NCI-H510A (cell line): ENCODE measurements at places on chromosomes 6 and 20.

DNA sequence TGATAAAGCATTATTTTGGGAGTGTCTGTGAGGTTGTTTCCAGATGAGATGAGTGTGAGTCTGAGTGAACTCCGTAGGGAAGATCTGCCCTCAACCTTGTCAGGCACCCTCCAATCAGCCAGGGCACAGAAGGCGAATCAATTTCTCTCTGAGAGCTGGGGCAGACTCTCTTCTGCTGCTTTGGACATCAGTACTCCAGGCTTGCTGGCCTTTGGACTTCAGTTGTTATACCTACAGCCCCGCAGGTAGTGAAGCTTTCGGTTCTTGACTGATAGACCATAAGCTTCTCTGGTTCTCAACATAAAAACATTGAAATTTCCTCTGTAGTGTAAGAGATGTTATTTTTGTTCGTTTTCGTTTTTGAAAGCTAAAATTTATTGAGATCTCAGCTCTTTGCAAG is 71.4 kb downstream of the MAFB start:
- DNase-seq: no peak

DNA sequence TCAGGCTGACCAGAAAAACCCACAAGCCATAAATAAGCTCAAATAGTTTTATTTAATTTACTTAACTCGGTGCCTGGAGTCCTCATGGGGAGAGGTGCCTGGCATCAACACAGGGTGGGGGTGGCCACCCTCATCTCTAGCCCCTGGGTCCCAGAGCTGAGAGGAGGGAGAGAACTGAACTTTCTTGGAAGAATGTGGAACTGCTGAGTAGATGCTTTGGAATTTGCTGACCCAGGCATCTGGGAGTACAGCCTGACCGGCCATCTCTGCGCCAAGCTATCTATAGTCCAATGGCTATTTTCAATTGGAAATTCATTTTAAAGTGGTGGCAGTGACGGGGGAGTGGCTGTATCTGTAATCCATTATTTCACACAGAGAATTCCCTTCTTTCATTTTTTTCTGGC is 104.8 kb downstream of the CDH26 start:
- no peak for DNase-seq

GRCh38 chr6:54135665-54136369 is 24.6 kb downstream of the MLIP start:
- no peak for DNase-seq

- no peak for DNase-seq
Measured at GRCh38 chr20:53579266-53579580, 14.4 kb downstream of the ZNF217 start.

DNA sequence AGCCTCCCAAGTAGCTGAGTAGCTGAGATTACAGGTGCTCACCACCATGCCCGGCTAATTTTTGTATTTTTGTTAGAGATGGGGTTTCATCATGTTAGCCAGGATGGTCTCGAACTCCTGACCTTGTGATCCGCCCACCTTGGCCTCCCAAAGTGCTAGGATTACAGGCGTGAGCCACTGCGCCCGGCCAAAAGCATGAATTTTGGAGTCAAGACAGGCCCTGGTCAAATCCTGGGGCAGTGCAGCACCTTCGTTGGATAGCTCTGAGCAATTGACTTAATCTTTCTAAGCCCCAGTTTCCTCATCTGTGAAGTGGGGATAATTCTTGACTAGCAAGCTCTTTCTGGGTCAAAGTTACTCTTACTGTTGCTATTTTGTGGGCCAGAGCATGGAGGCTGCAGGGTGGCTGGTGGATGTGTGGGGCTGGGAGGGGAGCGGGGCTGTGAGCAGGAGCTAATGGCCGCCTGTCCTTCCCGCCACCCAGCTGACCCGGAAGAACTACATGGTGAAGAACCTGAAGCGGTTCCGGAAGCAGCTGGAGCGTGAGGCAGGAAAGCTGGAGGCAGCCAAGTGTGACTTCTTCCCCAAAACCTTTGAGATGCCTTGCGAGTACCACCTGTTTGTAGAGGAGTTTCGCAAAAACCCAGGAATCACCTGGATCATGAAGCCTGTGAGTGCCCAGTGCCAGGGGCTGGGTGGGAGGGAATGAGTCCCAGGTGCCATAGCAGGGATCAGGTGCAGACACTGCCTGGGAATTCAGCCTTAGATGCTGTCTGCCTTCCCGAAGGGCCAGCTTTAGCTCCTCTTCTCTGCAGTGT is 39.0 kb downstream of the TTLL9 start:
- DNase-seq: no peak

GRCh38 chr6:95142661-95143335 is 434.5 kb upstream of the MANEA start:
- DNase-seq: no peak

DNA sequence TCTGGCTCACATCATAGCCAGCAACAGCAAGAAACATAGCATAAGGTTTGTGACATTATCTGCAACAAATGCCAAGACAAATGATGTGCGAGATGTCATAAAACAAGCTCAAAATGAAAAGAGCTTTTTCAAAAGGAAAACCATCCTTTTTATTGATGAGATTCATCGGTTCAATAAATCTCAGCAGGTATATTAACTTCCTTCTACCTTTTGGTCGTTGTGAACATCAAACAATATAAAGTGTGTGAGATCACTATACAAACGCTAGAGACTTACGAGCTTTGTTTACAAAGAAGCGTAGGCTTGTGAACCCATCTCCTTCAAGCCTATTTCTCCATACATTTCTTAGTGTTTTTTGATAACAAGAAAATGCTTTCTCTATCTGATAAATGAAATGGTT is 3.5 kb downstream of the WRNIP1 start:
- no peak for DNase-seq
